Breast epithelium (tissue), 4 donors: ENCODE measurements at places on chromosomes 5 and 9.

GRCh38 chr5:107306594-107306993 lies 364.1 kb downstream of the EFNA5 start:
- H3K27ac ChIP-seq: no peak overlapping the region
- no peaks in the 10 kb centered on the region for H3K36me3 ChIP-seq
- H3K4me1 ChIP-seq: no peaks in the 10 kb centered on the region

DNA sequence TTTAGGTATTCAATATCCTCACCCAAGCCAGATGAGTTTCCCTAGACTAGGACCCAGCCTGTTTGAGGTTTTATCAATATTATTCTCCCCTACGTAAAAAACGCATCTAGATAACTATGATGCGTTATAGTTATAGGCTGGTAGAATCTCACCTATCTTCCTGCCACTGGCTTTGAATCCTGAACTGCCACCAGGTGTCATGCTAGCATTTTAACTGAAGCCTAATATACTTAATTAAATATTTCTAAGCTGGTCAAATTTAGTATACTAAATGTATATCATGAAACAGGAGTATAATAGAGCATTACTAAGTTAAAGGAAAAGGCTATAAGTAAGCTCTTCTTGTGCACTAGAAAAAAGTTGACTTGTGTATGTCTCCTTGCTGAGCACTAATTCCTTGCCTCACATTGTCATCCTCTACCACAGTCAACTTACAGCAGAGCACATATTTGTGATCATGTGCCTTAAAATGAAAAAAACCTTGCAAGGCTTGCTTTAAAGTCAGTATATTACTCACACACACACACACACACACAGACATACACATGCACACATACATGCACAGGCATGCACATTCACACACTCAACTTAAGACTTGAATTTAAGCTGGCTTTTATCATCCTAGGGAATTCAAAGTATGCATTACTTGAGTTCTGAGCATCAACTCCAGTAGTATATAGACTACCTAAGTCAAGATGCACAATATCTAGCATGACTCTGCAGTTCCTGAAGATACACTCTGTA lies 303.4 kb downstream of the ADGRV1 start:
- DNase-seq: no peak
- H3K4me3 ChIP-seq: no peak overlapping the region
- H3K27me3 ChIP-seq: no peaks in the 10 kb centered on the region
- H3K27ac ChIP-seq: no peak overlapping the region

GRCh38 chr9:130129432-130130061 lies 42.7 kb upstream of the NCS1 start:
- H3K4me1 ChIP-seq: no peaks in the 10 kb centered on the region
- no peaks in the 10 kb centered on the region for H3K27me3 ChIP-seq
- H3K36me3 ChIP-seq: no peaks in the 10 kb centered on the region
- no peak for DNase-seq
- H3K27ac ChIP-seq: peak overlapping the region; percentile 36

- H3K4me1 ChIP-seq: no peaks in the 10 kb centered on the region
- no peaks in the 10 kb centered on the region for H3K27me3 ChIP-seq
Measured at GRCh38 chr5:143874312-143874711, 62.4 kb downstream of the HMHB1 start.

DNA sequence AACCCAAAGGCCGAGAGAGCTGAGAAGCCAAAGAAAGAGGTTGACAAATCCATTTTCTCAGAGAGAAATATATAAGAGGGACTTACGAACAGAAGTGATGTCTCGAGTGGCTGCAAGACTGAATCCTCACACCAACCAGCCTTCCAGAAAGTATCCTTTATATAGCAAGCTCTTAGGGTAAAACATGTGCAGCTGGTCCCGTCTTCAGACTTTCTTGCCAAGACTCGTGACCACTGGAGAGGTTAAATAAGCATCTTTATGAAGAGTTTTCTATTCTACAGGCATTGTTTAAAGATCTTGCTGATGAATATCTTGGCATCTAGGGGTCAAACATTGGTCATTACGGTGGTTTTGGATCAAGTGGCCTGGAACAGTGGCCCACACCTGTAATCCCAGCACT lies 16.9 kb upstream of the SLC22A4 start:
- no peaks in the 10 kb centered on the region for H3K36me3 ChIP-seq
- no peaks in the 10 kb centered on the region for H3K27me3 ChIP-seq
- no peak for DNase-seq
- no peaks in the 10 kb centered on the region for H3K4me1 ChIP-seq
- no peak overlapping the region for H3K4me3 ChIP-seq

DNA sequence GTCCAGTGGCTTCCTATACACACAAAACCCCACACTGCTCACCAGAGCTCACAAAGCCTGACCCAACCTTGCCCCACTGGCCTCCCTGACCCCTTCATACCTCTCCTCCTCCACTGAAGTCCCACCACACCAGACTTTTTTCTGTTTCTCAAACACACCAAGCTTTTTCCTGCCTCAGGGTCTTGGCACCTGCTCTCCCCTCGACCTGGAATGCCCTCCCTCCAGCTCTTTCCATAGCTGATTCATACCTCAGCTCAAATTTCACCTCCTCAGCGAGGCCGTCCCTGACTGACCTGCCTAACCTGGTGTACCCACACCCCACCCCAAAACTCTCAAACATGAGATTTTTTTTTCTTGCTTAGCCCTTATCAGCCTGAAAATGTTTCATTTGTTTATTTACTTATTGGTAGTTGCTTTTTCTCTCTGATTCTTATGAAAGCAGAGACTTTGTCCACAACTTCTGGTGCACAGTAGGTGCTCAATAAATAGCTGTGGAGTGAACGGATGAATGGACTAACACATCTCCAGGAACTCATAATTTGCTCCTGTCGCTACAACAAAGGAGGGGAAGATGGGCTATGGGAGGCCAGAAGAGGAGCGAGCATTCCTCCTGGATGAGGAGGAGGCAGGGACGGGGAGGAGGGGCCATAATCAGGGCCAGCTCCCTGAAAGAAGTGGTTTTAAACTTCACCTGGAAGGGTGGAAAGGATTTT lies 84.3 kb downstream of the SH3TC2 start:
- no peaks in the 10 kb centered on the region for H3K36me3 ChIP-seq
- DNase-seq: no peak
- H3K27ac ChIP-seq: peak overlapping the region; percentile 65
- no peaks in the 10 kb centered on the region for H3K27me3 ChIP-seq
- H3K4me1 ChIP-seq: no peaks in the 10 kb centered on the region

- no peak overlapping the region for H3K4me3 ChIP-seq
- no peaks in the 10 kb centered on the region for H3K27me3 ChIP-seq
- no peak overlapping the region for H3K27ac ChIP-seq
- DNase-seq: no peak
Measured at GRCh38 chr9:81565144-81565543, 124.2 kb downstream of the TLE1 start.

DNA sequence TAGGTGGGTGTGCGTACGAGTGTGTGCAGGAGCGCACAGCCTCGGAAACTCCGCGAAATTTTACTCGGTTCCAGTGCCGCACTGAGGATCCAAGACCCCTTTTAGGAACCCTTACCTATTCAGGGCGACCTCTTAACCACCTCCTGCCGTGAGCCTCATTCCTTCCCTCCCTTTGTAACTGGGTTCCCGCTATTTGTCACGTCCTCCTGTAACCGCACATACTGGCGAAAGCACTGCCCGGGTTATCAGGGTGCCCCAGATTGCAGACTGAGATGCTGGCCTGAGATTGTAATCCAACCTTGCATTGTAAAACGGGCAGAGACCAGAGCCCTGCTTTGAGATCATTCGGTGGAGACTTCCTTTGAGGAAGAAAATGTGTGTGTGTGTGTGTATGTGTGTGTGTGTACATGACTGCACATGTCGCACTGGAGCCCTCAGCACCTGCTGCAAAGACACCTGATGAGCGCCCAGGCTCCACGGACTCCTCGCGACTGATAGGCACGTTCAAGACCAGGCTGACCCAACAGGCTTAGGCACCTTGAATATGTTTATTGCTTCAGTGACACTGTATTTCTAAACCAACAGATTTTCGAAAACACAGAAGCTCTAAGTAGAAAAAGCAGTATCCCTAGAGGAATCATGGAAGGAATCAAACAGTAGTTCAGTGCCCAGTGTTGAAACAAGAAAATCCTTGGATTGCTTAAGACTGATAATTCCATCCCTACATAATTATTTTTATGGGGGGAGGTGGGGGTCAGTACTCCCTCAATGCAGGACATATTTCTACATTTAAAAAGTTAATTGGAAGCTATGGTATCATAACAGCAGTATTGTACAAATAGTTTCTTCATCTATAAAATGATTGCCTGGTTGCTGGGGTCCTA lies 86.5 kb upstream of the TNFAIP8 start:
- no peaks in the 10 kb centered on the region for H3K36me3 ChIP-seq
- H3K27me3 ChIP-seq: no peaks in the 10 kb centered on the region
- H3K4me1 ChIP-seq: no peaks in the 10 kb centered on the region
- peak overlapping the region; percentile 85 for H3K27ac ChIP-seq

- H3K36me3 ChIP-seq: no peaks in the 10 kb centered on the region
- no peak for DNase-seq
- no peaks in the 10 kb centered on the region for H3K27me3 ChIP-seq
- H3K4me3 ChIP-seq: no peak overlapping the region
Measured at GRCh38 chr9:117622347-117622746, 81.9 kb upstream of the TLR4 start.

- no peak for DNase-seq
- no peaks in the 10 kb centered on the region for H3K36me3 ChIP-seq
- no peak overlapping the region for H3K27ac ChIP-seq
- no peak overlapping the region for H3K4me3 ChIP-seq
Measured at GRCh38 chr5:130112246-130112645, 208.0 kb downstream of the CHSY3 start.

GRCh38 chr5:91898898-91899297 lies 515.8 kb upstream of the ARRDC3 start:
- DNase-seq: no peak
- no peak overlapping the region for H3K4me3 ChIP-seq
- H3K27ac ChIP-seq: no peak overlapping the region
- H3K4me1 ChIP-seq: no peaks in the 10 kb centered on the region
- H3K27me3 ChIP-seq: no peaks in the 10 kb centered on the region
- no peaks in the 10 kb centered on the region for H3K36me3 ChIP-seq

- no peaks in the 10 kb centered on the region for H3K36me3 ChIP-seq
- H3K4me1 ChIP-seq: no peaks in the 10 kb centered on the region
- H3K4me3 ChIP-seq: no peak overlapping the region
- no peak for DNase-seq
- H3K27ac ChIP-seq: no peak overlapping the region
Measured at GRCh38 chr9:72394066-72394465, 29.1 kb upstream of the ZFAND5 start.

- no peaks in the 10 kb centered on the region for H3K36me3 ChIP-seq
- H3K4me3 ChIP-seq: no peak overlapping the region
- H3K4me1 ChIP-seq: no peaks in the 10 kb centered on the region
- no peak overlapping the region for H3K27ac ChIP-seq
Measured at GRCh38 chr9:15272377-15272928, 34.6 kb downstream of the TTC39B start.

GRCh38 chr9:113155911-113156588 lies 5.2 kb downstream of the SLC31A2 start:
- peaks cover 3% of the 10 kb centered on the region for H3K4me1 ChIP-seq
- H3K27ac ChIP-seq: peak overlapping the region; percentile 52
- no peaks in the 10 kb centered on the region for H3K36me3 ChIP-seq
- DNase-seq: no peak

DNA sequence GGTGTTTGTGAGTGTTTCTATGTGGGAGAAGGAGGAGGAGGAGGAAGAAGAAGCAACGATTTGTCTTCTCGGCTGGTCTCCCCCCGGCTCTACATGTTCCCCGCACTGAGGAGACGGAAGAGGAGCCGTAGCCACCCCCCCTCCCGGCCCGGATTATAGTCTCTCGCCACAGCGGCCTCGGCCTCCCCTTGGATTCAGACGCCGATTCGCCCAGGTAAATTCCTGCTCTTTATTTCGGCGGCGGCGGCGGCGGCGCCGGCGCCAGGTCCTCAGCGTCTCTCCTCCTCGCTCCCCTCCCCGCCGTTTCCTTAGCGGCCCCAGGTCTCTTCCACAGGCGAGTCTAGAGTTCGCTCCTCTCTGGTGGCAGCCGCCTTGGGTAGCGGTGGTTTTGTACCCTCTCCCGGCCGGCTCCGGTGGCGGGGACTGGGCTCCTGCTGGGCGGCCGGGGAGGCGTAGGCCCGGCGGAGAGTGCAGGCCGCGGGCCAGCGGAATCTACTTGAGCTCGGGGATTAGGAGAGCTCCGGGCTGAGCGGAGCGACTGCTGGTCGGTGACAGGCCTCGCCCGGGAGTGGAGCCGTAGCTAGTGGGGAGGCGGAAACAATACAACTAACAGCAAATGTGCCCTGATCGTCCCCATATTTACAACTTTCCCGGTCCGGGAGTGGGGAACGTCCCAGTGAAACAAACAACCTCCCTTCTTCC lies 547 bp downstream of the NIPBL start:
- peak overlapping the region; percentile 99 for H3K27ac ChIP-seq
- H3K4me1 ChIP-seq: no peaks in the 10 kb centered on the region
- no peaks in the 10 kb centered on the region for H3K27me3 ChIP-seq
- H3K36me3 ChIP-seq: no peaks in the 10 kb centered on the region
- peak; percentile 61 for DNase-seq
- H3K4me3 ChIP-seq: peak overlapping the region; percentile 93

GRCh38 chr5:176592573-176592972 lies 17.4 kb downstream of the GPRIN1 start:
- no peaks in the 10 kb centered on the region for H3K4me1 ChIP-seq
- H3K27me3 ChIP-seq: peaks cover 8% of the 10 kb centered on the region
- no peaks in the 10 kb centered on the region for H3K36me3 ChIP-seq
- no peak overlapping the region for H3K4me3 ChIP-seq
- no peak overlapping the region for H3K27ac ChIP-seq

- DNase-seq: no peak
- H3K27me3 ChIP-seq: no peaks in the 10 kb centered on the region
- no peaks in the 10 kb centered on the region for H3K36me3 ChIP-seq
- no peak overlapping the region for H3K4me3 ChIP-seq
- H3K27ac ChIP-seq: no peak overlapping the region
Measured at GRCh38 chr5:172167895-172168294, 20.1 kb downstream of the STK10 start.

DNA sequence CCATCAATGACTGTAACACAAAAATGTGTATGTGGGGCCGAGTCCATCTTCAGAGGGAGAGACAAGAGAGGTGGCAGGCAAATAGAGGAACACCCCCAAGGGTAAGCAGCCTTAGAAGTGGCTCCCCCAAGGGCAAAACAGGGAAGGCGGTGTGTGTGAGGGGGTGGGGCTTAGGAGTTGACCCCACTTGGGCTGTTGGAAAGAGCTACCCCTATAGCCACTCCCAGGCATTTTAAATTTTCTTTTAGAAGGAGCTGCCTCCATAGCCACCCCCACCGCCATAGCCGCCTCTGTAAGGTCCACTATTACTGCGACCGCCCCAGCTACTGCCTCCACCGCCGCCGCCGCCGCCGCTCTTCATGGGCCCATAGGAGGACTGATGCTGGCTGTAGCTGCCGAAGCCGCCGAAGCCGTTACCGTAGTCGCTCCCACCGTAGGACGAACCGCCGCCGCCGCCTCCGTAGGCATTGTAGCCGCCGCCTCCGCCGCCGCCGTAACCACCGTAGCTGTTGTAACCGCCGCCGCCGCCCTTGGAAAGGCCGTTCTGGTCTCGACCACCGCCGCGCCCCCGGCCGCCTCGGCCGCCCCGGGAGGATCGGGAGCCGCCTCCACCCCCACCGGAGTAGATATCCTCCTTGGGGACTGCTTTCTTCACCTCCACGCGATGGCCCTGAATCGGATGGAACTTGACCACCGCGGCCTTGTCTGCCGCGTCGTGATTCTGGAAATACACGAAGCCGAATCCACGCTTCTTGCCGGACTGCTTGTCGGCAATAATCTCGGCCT lies 1.1 kb downstream of the HNRNPA0 start:
- H3K27ac ChIP-seq: peak overlapping the region; percentile 100
- no peak for DNase-seq
- peak overlapping the region; percentile 78 for H3K4me3 ChIP-seq
- H3K4me1 ChIP-seq: no peaks in the 10 kb centered on the region
- no peaks in the 10 kb centered on the region for H3K36me3 ChIP-seq
